Fibroblast of the aortic adventitia (primary cell): ENCODE measurements at places on chromosomes 4 and X. TPM values are rescaled to one million over a fixed set of nuclear protein-coding genes. Genes with fewer than 3 reads are reported as not detected.
A peak's percentile ranks its signal among the peaks of the same experiment; 100 is the strongest.

The AFAP1 gene
- 66.0 and 83.9 TPM in 2 replicates for total RNA-seq

The SLC10A3 gene
- 23.9 and 28.6 TPM in 2 replicates for total RNA-seq

The ZCCHC18 gene
- total RNA-seq: 0.27 and 2.4 TPM in 2 replicates

The NXF2 gene
- not detected in 2 replicates for total RNA-seq

The FRMPD4 gene
- total RNA-seq: 0.41 and 5.0 TPM in 2 replicates

The DMD gene
- total RNA-seq: 10.3 and 30.3 TPM in 2 replicates

The PPP2R2C gene
- total RNA-seq: 0.49 TPM in 1 of 2 replicates, not detected in the other

The DKK2 gene
- 0.27 and 0.82 TPM in 2 replicates for total RNA-seq

The NDNF gene
- 0.36 TPM in 1 of 2 replicates, not detected in the other for total RNA-seq

The RXFP1 gene
- total RNA-seq: 17.8 TPM in 1 of 2 replicates, not detected in the other

The C4orf50 gene
- total RNA-seq: 0.08 TPM in 1 of 2 replicates, not detected in the other

The TXK gene
- 0.25 and 0.90 TPM in 2 replicates for total RNA-seq

The MAGEB10 gene
- total RNA-seq: not detected in 2 replicates

DNA sequence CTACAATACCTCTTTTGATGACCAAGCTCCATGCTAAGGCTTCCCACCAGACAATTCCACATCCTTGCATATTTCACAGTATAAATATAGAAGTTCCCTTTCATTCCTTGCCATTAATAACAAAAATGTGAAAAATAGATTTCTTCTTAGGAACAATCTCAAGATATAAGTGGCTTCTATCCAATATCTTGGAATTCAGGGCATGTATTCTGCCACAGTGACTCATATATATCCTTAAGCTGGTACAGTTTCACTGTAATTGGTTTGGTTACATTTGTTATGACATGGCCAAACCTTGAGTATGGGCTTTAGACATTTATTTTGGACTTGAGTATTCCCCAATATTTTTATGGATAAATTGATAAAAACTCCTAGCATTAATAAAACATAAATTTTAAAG is 181.7 kb upstream of the DDX53 start:
- DNase-seq: peak; percentile 61

GRCh38 chr4:158538176-158538575 is 16.5 kb downstream of the RXFP1 start:
- peak; percentile 33 for DNase-seq

DNA sequence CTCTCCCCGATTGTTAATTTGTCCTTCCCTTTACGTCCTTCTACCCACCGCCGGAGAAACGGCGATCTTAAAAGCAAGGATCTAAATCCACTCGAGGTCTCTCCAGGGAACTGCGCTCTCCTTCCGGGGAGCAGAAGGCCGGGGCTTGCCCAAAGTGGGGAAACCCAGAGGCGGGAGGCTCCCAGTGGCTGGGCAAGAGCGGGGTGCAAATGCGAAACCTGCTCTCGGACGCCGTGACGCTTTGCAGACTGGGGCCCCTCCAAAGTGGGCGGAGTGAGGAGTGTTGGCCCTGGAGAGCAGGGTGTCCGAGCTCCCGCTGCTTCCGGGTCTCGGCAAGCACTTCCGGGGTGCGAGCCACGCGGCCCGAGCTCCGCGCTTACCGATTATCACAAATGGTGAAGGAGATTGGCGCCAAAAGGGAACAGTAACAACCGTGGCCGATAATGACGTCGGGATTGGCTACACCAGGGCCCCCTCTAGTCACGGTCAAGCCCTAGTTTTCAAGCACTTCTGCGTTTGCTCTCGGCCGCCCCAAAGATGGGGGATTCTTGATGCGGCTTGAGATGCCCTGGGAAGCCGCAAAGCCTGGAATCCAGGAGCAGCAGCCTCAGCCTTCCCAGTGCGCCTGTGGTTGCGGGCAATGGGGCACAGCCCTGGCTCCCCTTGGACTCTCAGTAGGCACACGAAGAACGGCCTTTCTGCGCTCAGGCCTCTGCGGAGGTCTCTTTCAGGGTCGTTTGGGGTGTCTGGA is 29.0 kb downstream of the HAND2 start:
- no peak for DNase-seq

DNA sequence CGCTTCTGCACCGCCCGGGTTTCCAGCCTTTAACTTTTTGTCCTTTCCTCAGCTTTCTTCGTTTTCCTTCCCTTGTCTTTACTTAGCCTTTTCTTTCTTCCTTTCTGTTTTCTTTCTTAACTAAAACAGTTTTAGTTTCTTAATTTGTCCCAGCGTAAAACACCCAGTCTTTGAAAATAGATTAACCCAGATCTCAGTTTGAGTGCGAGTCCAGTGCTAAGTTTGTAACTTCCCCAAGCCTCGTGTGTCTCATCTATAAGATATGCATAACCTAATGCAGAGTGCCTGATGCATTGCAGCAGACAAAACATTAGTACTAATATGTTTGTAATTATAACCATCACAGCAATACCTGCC is 460 bp upstream of the GEMIN8 start:
- peak; percentile 54 for DNase-seq

GRCh38 chr4:28508636-28509035 is 1648.0 kb downstream of the STIM2 start:
- no peak for DNase-seq

- no peak for DNase-seq
These were observed 83.1 kb downstream of the FAM53A start for GRCh38 chr4:1600811-1601532.

DNA sequence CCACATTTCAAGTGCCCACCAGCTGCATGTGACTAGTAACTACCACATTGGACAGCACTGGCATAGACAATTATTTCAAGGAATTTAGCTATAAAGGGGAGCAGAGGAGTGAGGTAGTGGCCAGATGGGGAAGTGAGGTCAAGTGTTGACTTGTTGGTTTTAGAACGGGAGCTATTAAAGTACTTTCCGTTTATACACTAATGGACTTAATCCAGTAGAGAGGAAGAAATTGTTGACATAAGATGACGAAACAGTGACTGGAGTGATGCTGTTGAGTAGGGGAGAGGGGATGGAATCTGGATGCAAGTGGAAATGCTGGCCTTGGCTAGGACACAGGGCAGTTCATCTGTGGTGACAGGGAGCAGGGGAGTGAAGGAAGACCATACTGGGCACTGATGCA is 154.4 kb downstream of the AMMECR1 start:
- no peak for DNase-seq

DNA sequence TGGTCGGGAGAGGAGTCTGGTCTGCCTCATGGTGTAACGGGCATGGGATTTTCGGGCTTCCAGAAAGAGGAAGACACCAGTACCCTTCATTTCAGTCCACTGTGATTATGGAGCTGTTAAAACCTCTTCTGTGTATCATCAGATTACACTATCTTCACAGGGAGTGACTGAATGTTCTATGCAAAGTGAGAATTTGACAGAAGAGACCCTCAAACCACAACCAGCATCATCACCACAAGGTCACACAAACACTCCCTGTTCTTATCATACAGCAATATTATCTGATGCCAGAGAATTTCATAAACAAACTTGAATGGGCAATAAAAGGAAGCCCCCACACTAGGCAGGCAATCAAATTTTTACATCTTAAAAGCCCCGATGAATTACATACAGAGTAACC is 164.2 kb downstream of the PDGFRA start:
- no peak for DNase-seq

DNA sequence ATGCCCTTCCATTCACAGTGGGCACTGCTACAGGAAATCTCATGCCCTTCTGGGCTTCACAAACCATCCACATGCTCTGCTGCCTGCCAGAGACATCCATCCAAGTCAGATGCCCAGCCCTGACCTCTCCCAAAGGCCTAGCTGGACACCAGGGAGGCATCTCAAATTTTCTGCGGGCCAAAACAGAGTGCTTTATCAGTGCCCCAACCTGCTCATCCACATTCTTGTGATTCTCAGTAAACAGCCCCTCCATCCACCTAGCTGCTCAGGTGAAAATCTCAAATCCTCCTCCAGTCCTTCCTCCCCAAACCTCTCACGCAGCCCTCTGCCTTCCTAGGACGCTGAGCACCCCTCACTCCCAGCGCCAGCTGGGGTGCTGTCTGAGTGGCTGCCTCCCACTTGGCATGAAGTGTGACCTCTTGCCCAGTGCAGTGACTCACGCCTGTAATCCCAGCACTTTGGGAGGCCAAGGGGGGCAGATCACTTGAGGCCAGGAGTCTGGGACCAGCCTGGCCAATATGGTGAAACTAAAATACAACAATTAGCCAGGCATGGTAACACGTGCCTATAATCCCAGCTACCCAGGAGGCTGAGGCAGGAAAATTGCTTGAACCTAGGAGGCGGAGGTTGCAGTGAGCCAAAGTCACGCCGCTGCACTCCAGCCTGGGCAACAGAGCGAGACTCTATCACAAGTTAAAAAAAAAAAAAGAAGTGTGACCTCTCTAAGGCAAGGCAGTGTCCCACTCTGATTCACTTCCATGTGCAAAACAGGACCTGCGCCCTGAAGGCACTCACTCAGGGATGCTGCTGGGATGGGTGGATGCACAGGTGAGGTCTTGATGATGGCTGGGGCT is 1.7 kb upstream of the AFAP1 start:
- DNase-seq: no peak

- DNase-seq: peak; percentile 79
These were observed 1.2 kb upstream of the CHRNA9 start for GRCh38 chr4:40333921-40334352.

- DNase-seq: peak; percentile 22
These were observed at the start of gene PRPS2 for GRCh38 chrX:12791257-12792228. Gene PRPS2, plus strand, starts transcription at chrX:12791412. Its CDS starts 86 bp downstream, at chrX:12791498.

- DNase-seq: no peak
These were observed 83.6 kb downstream of the STAG2 start for GRCh38 chrX:124045109-124045508.

- DNase-seq: peak; percentile 69
These were observed 773 bp upstream of the VMA21 start for GRCh38 chrX:151396042-151396824.

- no peak for DNase-seq
These were observed 21.3 kb downstream of the PIN4 start for GRCh38 chrX:72202792-72203401.

DNA sequence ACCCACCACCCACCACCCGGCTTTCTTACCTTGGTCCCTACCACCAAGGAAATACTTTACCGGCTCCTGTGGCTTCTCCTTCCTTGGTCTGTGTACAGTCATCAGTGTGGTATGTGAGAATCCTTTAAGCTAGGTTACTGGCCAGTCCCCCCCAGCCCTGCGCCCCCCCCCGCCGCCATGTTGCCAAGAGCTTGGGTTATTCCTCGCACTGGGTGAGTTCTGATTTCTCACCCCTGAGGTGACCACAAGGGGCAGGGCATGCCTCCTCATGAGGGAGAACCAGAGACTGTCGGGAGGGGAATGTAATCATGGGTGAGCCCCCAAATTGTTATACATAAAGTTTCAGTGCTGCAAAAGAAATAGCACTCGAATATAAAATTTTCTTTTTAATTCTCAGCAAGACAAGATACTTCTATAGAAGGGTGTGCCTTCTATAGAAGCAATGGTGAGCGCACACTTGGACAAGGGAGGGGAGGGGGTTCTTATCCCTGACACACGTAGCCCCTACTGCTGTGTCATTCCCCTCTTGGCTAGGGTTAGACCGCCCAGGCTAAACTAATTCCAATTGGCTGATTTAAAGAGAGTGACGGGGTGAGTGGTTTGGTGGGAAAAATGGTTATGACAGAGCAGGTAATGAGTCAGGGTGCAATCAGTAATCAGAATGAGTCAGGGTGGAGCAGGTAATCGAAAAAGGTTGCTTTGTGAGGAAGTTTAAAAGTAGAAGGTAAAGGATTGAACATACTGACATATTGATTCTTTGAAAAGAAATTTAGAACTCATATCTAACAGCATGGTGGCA is 133.2 kb downstream of the KDM6A start:
- DNase-seq: peak; percentile 3

GRCh38 chrX:129792586-129793291 is 13.0 kb downstream of the SASH3 start:
- no peak for DNase-seq

DNA sequence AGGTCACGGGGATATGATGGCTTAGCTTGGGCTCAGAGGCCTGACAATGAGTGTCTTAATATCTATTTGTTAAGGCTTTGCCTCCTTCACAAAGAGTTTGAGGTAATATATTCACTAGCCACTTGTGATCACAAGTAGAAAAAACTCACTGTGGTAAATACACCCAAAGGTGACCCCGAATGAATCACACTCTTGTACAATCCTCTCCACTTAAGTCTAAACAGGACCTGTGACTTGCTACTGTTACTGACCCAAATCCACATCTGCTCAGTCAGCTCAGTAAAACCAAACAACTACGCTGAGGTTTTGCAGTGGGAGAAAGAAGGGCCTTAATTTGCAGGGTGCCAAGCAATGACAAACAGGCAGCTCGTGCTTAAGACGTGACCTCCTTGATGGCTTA is 223.8 kb upstream of the MAGEC2 start:
- DNase-seq: no peak

GRCh38 chrX:13755254-13755653 is 20.7 kb downstream of the OFD1 start:
- no peak for DNase-seq

GRCh38 chr4:157280673-157281072 is 60.1 kb downstream of the GRIA2 start:
- no peak for DNase-seq

DNA sequence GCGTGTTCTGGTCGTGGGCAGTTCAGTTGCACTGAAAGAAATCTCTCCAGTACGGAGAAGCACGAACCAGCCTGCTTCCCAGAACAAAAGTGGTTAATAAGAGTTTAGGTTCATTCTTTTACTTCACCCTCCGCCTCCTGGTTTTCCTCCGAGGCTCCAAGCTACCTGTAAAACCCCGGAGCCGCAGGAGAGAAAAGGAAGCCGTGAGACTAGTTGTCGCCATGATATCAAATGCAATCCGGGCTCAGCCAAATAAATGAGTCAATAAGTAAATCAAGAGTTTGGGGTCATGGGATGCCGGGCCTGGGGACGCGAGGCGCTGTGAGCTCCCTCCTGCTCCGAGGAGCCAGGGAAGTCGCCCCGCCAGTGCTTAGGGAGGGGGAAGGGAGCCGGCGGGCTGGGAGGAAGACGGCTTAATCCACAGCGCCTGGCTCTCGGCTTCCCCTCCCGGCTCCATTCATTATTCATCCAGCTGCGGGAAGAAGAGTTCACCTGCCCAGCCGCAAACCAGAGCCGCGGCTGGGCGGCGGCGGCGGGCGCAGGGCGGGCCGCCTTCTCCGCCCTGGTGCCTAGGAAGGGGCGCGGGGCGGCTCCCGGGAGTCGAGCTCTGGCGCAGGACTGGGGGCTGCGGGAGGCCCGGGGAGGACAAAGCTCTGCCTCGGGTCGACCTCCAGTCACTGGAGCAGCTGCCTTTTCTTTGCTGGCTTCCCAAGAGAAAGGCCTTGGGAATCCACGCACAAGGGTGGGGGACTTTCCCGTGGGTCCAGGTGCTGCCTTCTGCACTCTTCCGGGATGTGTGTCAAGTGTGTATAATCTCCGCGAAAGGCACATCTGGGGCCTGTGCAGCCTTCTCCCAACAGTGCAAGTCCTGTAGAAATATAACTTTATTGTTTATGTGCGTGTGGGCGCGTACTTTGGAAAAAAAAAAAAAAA is 1.7 kb downstream of the FRAS1 start:
- peak; percentile 16 for DNase-seq

GRCh38 chr4:11489453-11490083 is 60.9 kb upstream of the HS3ST1 start:
- DNase-seq: no peak

GRCh38 chr4:106312377-106312776 is 3.6 kb downstream of the TBCK start:
- DNase-seq: peak; percentile 77

GRCh38 chr4:52600275-52600674 is 58.8 kb downstream of the USP46 start:
- no peak for DNase-seq
